ENCODE measurements at places on chromosomes 16 and 17.
A peak's percentile ranks its signal among the peaks of the same experiment; 100 is the strongest.

DNA sequence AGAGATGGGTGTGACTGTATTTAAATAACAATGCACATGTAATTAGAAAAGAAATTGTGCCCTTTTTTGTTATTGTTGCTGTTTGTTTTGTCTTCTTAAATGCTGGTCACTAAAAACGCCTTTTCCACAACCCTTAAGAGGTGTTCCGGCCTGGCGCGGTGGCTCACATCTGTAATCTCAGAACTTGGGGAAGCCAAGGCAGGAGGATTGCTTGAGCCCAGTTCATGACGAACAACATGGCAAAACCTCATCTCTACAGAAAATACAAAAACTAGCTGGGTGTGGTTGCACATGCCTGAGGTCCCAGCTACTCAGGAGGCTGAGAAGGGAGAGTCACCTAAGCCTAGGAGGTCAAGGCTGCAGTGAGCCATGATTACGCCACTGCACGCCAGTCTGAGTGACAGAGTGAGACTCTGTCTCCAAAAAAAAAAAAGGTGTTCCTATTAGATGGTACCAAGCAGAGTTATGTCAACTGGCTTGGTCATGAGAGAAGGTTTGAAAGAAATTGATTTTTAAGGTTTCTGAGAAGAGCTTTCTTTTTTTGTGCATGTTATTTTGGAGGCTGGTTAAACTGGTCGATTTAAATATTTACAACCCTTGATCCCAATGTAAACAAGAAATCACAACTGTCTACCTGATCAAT lies 23.5 kb upstream of the RFFL start:
- no peak for DNase-seq

GRCh38 chr16:31270795-31271194 lies 11.0 kb downstream of the ITGAM start:
- no peak for DNase-seq

- no peak for DNase-seq
These were observed 6.0 kb upstream of the ARL5C start for GRCh38 chr17:39171933-39172332.

GRCh38 chr17:68734931-68735330 lies 133.8 kb upstream of the FAM20A start:
- no peak for DNase-seq

- DNase-seq, result peak; percentile 23
These were observed 82.9 kb upstream of the RCVRN start for GRCh38 chr17:9987779-9988585.

DNA sequence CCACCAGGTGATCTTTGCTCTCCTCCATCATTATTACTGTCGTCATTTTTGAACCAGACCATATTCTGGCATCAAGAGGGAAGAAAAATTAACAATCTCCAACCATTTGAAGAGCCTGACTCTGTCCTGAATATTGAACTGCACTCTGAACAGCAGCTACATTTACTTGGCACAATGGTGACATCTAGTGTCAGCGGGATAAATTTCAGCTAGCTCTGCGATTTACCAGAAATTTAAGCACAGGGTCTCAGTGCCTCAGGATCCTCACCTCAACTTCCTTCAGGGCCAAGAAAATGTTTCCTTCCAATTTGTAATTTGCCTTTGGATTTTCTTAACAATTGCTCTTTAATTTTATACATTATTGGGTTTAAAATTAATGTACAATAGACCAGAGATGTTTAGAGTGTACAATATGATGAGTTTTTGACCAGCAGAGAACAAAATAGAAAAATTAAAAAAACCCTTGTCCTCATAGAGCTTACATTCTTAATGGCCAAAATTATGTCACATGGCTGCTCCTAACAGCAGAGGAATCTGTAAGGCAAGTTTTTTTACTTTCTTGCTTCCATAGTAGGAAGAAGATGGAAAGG lies 10.7 kb upstream of the ZNF19 start:
- peak; percentile 53 for DNase-seq
